ENCODE measurements at places on chromosomes 16 and 17. TPM values are rescaled to one million over a fixed set of nuclear protein-coding genes. Genes with fewer than 3 reads are reported as not detected.

LUC7L3 gene
- total RNA-seq: 184 TPM

SRCIN1 gene
- 13.8 TPM for total RNA-seq

DLX3 gene
- 1.5 TPM for total RNA-seq

KRTAP4-9 gene
- not detected for total RNA-seq

CCL17 gene
- not detected for total RNA-seq

MOSMO gene
- 15.7 TPM for total RNA-seq

PRSS22 gene
- 23.3 TPM for total RNA-seq

PDE6G gene
- 0.50 TPM for total RNA-seq

Measured in progenitor cell of endocrine pancreas (in vitro differentiated cells).